ENCODE measurements at places on chromosomes 7 and 10. TPM values are rescaled to one million over a fixed set of nuclear protein-coding genes. Genes with fewer than 3 reads are reported as not detected.

DNA sequence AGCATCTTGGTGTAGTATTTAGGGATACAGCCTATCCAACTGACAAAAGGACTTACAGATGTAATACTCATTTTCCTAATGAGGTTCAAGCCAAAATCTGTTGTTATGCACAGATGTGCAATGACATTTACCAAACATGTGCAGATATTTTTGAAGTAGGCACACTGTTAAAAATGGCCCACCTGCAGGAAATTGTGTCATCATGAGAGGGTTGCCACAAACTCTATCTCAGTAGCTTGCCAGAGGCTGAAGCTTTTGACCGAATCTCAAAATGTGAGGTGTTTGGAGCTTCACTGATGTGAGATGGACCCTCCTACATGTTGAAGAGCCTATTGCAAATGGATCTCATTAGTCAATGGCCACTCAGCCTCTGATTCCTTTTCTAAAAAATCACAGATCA, 89.7 kb upstream of the CSTF2T start:
- no peaks in the 10 kb centered on the region for H3K4me1 ChIP-seq
- H3K27me3 ChIP-seq: no peaks in the 10 kb centered on the region
- no peaks in the 10 kb centered on the region for H3K36me3 ChIP-seq
- H3K27ac ChIP-seq: no peak overlapping the region

GRCh38 chr10:5450605-5451384, 38.4 kb downstream of the NET1 start:
- no peak overlapping the region for H3K27ac ChIP-seq
- peaks cover 41% of the 10 kb centered on the region for H3K36me3 ChIP-seq
- no peak for DNase-seq
- no peak overlapping the region for H3K4me3 ChIP-seq
- H3K27me3 ChIP-seq: no peaks in the 10 kb centered on the region

DNA sequence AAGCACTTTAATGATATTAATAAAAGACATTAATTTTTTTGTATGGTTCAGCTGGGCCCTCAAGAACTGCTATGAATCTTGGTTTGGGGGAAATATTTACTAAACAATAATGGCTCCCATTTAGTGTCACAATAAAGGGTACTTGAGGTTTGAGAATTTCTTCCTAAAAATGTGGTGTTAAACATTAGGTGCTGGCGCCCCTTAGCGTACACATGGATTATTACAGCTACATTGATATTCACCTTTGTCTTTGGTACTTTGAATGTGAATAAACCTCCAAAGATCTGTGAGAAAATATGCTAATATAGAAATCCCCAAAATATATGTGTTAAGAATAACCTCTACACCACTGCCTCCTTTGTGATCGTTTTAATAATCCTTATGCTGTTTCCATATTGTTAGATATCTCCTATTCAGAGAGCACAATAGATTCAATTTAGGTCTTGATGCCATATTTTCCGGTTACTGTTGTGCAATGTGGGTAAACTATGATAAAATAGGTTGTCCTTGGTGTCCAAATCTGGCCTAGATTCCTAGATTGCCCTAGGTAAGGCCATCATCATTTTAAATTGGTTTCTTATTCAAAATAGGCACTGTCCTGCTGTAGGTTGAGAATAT, 161.8 kb upstream of the CACNA2D1 start:
- no peak overlapping the region for H3K4me3 ChIP-seq
- no peaks in the 10 kb centered on the region for H3K27me3 ChIP-seq
- no peak overlapping the region for H3K27ac ChIP-seq
- H3K36me3 ChIP-seq: no peaks in the 10 kb centered on the region
- no peak for DNase-seq
- H3K4me1 ChIP-seq: no peaks in the 10 kb centered on the region

GRCh38 chr10:123146013-123146893, 1.7 kb upstream of the HMX2 start:
- peak overlapping the region; percentile 6 for H3K4me3 ChIP-seq
- H3K27ac ChIP-seq: no peak overlapping the region
- peaks cover 79% of the 10 kb centered on the region for H3K27me3 ChIP-seq

The RADIL gene
- 0.05 TPM for total RNA-seq

The ZMIZ1 gene
- 46.9 TPM for total RNA-seq
